Right renal pelvis (tissue), 4 donors: ENCODE measurements at places on chromosomes 1 and 21.

DNA sequence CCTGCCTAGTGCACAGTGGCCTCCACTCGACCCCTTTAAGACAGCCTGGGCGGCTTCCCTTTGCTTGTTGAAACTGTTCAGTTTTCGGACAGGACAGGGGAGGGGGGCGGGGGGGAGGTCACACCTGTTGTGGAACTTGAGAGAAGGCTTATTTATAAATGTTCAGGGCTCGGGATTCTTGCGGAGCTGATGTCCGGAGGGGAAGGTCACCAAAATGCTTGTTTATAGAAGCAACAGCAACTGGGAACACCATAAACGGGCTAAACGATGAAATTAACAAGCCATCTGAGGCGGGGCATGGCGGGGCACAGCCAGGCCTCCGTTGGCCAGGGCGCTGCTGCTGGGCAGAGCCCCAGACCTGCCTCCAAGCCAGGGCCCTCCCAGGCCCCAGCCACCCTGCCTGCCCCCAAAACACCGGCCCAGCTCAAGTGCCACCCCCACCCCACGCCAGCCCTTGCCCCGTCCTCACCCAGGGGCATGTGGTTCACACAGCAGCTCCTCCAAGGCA, 59.8 kb upstream of the CASZ1 start:
- no peak for DNase-seq

DNA sequence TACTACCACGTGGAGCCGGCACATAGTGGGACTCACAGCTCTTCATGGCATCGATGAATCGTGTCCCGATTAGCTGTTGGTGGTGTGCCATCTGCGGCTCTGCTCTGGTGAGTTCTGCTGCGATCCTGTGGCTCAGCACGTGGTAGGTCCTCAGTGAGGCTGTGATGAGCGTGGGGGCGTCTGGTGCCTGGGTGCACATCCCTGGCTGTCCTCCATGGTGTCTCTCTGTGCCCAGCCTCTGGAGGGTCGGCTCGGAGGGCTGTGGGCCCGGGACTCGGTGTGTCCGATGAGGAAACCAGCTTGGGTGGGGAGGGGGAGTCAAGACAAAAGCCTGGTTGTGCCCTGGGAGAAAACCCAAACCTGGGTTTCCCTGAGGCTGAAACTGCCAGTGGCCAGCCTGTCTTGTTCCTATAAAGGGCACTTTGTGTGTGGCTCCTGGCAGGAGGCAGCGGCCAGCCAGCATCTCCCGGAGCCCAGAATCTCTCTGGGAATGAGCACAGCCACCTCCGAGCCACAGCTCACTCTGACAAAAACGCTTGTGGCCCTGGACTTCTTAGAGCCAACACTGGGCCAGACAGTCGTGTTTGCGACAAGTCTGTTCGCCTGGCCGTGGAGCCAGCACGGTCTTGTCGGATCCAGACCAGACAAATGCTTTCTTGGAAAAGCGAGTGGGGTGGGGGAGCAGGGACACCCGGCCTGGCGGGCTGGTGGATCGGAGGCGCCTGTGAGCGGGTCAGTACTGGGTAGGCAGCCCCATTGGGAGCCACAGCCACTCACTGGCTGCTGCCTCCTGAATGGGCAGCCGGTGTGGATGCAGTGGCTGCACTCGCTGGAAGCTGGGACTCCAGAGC, 31.8 kb downstream of the SPSB1 start:
- no peak for DNase-seq

GRCh38 chr1:203590603-203591002, 36.0 kb upstream of the ATP2B4 start:
- no peak for DNase-seq

- no peak for DNase-seq
Observed at GRCh38 chr1:53046930-53047329, 15.1 kb upstream of the PODN start.

- no peak for DNase-seq
Observed at GRCh38 chr1:41108696-41109275, 87.3 kb upstream of the SLFNL1 start.

DNA sequence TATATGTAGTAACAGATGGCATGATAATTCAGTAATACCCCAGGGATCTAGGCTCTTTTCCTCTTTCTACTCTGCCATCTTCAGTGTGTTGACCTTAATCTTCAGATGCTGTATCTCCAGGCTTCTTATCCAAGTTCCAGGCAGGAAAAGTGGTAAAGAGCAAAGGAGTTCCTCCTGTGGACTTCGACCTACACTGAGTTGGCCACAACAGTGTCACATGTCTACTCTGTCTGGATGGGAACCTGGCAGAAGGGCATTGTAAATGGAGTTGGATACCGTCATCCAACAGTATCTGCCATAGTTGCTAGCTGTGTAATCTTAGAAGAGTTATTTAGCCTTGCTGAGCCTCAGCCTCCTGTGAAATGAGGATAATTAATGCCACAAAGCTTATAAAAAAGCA, 21.9 kb downstream of the IL23R start:
- DNase-seq = no peak

DNA sequence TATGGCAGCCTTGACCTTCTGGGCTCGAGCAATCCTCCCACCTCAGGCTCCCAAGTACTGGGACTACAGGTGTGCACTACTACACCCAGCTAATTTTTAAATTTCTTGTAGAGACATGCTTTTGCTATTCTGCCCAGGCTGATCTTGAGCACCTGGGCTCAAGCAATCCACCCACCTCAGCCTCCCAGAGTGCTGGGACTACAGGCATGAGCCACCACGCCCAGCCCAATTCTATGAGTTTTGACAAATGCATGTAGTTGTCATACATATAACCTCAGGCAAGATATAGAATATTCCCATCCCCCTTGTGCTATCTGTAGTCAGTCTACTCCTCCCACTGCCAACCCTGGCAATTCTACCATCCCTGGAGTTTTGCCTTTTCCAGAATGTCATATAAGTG, 38.7 kb upstream of the TTC22 start:
- DNase-seq = no peak

DNA sequence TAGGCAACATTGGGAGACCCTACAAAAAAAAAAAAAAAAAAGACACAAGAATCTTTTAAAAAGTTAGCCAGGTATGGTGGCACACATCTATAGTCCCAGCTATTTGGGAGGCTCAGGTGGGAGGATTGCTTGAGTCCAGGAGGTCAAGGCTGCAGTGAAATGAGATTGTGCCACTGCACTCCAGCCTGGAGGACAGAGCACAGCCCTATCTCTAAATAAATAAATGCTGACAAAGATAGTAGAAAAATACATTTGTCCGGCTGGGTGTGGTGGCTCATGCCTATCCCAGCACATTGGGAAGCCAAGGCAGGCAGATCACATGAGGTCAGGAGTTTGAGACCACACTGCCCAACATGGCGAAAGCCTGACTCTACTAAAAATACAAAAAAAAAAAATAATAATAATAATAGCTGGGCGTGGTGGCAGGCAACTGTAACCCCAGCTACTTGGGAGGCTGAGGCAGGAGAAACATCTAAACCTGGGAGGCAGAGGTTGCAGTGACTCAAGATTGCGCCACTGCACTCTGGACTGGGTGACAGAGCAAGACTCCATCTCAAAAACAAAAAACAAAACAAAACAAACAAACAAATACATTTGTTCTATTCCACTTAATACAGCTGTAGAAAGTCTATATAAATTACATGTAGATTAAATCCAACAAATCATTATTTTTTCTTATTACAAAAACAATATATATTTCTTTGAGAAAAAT, 48.5 kb downstream of the PHACTR4 start:
- DNase-seq = no peak

- DNase-seq = no peak
Observed at GRCh38 chr21:36323032-36323431, 3.0 kb downstream of the MORC3 start.

DNA sequence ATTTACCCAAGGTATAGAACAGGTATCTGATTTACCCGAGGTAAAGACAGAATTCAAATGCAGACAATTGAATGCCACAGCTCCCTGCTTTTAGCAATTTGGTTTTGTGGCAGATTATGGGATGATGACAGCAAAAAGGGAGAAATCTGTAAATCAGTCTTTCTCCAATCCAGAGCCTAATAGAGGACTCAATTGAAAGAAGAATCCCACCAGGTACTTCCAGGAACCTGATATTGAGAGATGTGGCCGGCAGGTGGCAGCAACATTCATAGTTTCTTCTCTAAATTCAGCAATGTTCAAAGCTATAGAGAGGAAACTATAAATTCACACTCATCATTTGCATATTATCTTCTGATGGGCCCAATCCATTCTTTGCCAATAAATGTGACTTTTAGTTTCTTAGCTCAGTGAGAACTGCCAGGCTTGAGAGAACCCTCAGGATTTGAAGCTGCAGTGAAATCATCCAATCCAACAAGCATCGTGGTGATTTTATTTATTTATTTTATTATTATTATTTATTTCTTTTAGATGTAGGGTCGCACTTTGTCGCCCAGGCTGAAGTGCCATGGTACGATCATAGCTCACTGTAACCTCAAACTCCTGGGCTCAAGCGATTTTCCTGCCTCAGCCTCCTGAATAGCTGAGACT, 9.8 kb upstream of the PHACTR4 start:
- DNase-seq = peak; percentile 33

GRCh38 chr1:235156265-235156664, 4.8 kb downstream of the RBM34 start:
- DNase-seq = no peak

DNA sequence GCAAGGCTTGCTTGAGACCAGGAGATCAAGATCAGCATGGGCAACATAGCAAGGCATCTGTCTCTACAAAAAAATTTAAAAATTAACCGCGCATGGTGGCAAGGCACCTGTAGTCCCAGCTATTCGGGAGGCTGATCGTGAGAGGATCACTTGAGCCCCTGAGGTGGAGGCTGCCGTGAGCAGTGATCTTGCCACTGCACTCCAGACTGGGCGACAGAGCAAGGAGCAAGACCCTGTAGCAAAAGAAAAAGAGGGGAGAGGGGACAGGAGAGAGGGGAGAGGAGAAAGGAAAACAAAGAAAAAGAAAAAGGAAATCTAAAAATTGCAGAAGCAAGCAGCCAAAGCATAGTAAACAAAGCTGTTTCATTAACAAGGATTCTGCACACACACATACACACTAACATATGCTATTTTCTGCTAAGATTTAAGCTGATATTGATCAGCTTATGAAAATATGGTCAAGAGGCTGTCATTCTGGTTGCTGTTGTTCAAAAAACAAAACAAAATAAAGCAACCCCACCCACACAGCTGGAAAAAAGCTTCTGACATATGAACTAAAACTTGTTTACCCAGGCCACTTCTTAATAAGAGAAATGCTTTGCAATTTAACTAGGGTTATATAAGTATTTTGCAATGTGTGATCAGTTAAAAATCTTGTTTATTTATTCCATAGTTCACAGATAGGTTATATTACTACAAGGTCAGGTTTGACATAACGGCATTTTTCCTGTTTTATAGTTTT, 1.8 kb downstream of the ARNT start:
- no peak for DNase-seq

GRCh38 chr1:7366955-7367665, 404.0 kb upstream of the VAMP3 start:
- DNase-seq = no peak

- no peak for DNase-seq
Observed at GRCh38 chr1:3365523-3366125, 88.8 kb upstream of the ARHGEF16 start.

DNA sequence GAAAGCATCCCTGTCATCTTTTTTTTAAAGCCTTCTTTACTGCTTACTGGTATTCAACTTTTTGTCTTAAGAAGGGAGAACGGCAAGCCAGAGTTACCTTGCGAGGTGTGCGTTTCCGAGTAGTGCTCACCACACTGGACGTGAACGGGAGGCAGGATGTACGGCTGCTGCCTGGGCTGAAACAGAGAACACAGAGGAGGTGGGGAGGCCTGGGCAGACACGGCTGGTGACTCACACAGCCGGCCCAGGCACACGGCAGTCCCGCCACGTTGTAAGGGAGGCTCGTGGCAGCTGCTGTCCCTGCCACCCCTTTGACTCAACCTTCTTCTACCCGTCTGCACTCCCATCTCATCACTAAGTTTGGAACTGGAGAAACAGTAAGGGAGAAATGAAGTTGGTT, 105.8 kb downstream of the SMYD2 start:
- DNase-seq = no peak

DNA sequence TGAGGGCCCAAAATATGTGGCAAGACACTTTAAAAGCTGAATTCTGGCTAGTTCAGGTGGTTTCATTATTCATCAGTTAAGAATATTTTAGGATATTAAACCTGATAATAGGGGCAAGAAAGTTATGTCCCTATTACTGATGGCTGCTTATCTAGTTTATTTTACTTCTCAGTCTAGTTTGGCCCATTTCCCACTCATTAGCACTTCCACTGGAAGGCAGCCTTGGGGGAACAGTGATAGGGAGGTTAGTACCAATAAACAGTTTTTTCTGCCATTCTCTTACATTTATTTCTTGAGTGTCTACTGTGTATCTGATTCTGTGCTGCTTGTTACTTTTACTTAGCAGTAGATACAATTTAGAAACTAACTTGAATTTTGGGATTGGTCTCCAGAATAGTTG, 9.0 kb downstream of the PPP1R12B start:
- no peak for DNase-seq

GRCh38 chr1:110254604-110255391, 44.7 kb downstream of the KCNC4 start:
- DNase-seq = no peak

DNA sequence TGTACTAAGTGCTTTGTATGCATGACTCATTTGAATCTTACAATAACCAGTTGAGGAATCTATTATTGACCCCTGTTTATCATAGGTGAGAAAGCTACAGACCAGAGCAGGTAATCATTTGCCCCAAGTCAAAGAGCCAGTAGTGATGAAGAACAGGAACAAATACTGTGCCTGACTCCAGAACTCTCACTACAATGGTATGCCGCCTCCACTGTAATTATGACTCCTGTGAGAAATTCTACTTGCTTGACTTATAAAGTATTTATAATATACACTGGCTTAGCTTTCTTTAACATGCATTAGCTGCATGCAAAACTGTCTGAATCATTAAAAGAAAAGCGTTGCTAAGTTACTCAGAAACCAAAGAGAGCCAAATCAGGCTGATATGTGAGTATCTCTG, 92.6 kb downstream of the ZNF281 start:
- no peak for DNase-seq

DNA sequence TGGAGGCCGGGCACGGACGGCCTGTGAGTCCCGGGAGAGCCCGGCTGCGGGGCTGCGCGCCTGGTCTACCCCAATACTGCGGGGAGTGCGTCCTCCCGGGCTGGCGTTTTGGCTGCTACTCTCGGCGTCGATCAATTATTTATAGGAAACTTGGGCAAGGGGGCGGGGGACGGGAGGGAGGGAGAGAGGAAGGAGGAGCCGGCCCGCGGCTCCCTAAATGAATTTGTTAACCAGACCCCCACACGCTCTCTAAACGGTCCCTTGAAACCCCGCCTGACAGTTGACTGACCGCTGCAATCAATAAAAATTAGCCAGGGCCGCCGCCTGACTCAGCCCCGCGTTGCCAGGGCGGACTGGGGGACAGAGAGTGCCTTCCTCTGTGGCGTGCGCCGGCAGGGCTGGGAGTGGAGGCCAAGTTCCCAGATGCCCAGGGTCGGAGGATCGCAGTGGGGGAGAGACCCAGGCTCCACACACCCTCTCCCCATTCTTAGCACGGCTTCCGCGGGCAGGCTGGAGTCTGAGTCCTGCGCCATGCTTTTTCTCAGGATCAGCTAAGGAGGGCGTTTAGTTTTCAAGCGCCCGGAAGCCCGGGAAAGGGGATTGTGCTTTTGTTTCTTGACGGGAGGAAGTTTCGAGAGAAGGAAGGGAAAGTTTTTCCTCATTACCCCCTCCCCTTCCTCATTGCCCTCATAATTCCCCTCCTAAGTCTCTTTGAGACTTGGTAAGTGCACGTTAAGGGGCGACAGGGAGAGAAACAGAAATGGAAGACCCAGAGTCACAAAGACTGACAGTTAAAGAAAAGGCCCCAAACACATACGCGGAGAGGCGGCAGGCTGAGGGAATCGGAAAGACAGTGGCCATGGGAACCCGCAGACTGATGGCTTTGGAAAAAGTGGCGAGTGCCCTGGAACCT, 6.2 kb downstream of the PAX7 start:
- no peak for DNase-seq

- no peak for DNase-seq
Observed at GRCh38 chr1:55720261-55720660, 505.1 kb upstream of the USP24 start.
